ENCODE measurements at places on chromosomes 7 and 10.

DNA sequence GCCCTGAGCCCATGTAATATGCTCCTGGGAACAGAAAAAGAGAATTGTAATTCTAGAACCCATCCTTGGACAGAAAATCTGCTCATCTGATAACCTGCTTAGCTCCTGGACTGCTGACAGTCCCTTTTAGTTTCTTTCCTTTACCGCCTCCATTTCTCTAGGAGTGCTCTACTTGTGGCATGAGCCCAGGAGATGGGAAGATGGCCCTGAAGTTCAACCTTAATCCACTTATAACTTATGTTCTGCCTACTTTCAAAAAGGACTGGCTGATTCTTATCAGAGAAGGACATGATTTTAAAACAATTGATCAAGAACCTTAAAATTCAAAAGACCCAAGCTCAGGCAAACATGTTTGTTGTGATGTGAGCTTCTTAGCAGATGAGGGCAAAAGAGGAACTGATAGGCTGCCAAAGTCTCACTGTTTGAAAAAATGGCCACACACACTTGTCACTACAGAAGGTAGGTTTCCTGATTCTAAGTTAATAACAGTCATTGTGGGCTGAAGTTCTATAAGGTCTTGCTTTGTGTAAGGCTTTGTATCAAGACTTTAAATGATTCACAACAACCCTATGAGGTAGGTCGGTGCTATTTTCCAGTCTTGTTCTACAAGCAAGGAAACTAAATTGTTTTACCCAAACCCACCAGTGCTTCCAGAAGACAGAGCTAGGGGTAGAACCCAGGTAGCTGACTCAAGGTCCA, 94.3 kb upstream of the AFAP1L2 start:
- DNase-seq: no peak

- no peak for DNase-seq
These were observed 21.5 kb downstream of the BTAF1 start for GRCh38 chr10:91944880-91945630.

DNA sequence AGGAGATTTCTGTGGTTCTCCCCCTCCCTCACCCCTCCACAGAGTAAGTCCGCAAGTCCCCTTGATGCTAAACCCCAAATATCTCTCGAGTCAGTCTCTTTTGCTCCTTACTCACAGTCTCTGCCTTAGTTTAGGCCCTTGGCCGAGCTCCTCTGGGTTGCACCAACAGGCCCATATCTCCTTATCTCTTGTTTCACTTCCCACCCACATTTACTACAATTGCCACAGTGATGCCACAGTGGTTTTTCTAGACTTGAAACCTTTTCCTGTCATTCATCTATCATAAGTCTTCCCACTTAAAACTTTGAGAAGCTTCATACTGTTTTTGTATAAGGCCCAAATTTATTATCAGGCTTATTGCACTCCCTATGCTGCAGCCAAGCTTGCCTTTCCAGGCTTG, 23.4 kb upstream of the NME8 start:
- no peak for DNase-seq

DNA sequence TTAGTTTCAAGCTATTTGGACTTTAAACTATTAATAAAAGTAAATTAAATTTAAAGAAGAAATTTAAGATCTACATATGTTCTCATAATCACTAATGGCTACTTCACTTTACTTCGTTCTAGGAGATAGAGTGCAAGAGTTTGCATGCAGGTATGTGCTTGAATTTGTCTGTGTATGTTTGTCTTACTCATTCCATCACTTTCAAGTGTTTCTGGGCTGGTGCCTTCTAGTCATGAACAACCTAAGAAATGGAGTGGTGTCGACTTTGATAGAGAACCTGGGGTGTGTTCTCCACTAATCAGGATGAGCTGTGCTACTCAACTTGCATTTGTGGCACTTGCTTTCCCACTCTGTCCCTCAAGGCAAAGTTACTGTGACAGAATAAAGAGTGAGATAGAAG, 169.9 kb downstream of the KCND2 start:
- no peak for DNase-seq

DNA sequence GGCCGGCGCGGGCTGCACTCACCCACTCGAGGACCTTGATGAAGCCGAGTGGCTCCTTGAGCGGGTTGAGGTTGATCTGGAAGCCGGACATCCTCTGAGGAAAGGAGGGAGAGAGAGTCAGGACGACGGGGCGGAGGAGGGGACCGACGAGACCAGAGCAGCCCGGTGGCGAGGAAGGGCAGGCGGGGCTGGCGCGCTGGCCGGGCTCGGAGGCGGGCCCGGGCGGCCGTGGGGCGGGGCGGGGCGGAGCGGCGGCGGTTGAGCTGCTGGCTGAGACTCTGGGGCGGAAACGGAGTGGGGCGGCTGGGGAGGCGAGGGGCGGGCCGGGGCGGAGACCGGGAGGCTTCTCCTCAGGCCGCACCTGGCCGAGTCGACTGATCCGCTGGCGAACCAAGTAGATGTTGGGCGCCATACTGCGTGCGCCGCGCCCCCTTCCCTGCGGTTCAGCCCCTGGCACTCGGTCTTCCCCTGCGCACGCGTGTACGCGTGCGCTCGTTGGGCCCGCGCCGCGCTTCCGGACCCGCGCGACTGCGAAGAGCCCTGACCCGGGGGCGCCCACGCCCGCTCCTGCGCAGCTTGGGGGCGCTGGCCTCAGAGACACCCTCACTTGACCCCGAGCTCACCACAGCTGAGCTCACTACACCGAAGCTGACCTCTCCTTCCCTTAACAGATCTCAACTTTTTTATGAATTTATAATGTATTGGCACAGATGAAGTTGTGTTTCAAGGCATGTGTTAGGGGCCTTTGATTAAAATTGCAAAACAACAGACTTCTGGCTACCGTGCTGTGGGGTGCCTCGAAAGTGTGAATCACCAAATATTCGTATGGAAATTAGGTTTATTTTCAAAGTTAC, at the start of gene SYPL1:
TSS of gene SYPL1 (minus strand) at position 195 of the 854 bp plus-strand sequence. CDS start at position 91, 104 bp downstream.
- DNase-seq: peak; percentile 86

DNA sequence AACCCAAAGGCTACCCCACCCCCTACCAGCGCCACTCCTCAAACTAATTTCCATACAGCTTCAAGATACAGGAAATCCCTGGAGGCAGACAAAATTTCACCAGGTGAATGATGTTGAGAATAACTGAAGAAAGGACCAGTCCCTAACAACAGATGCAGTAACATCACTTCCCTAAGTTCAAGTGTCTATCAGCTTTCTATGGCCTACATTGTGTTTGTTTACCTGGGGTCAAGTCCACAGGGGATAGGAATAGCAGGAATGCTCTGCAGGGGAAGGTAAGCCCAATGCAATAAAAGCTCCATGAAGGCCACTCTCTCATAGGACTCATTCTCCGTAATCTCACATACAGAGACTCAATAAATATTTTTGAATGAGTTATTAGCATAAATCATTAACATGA, 26.9 kb downstream of the FAM13C start:
- no peak for DNase-seq

DNA sequence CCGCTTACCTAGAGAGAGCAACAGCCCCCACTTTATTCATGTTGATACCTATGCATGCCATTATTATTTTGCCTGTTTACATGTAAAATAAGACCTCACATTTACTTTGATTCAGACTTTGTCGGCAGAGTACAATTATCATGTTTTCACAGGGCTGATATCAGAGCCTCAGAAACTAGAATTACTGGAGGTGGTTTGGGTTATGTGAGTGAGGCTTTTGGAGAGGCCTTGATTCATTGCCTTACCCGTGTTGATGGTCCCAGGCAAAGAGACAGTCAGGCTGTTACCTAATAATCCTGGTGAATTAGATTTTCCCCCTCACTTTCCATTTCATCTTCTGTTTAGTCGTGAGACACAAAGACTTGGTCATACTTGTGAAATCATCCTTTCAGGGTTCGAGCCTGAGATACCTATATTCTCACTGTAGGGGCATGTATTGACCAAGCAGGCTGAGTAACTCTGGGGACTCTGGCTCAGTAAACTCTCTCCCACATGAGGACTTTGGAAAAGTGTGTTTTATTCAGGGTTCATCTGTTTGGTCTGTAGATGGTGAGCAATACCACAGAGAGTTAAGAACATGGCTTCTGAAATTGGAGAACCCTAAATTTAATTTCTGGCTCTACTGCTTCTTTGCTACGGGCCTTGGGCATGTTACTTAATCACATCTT, 150.9 kb downstream of the CELF2 start:
- DNase-seq: no peak

DNA sequence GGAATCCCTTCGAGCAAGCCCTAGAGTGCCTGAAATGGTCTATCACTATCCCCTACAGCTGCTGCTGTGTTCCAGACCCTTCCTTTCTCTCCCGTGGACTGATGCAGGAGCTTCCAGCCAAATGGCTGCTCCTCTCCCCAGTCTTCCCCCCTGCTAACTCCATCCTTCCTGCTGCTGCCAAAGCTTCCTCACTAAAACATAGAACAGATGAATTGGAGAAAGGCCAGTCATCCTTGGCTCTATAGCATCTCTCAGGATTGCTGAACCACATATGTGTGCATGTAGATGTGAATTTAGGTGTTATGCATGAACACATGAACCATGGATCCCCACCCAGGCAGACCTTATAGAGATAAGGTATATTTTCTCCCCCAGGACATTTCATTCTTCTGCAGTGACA, 60.7 kb downstream of the GPR26 start:
- no peak for DNase-seq

GRCh38 chr7:25348104-25348503, 119.8 kb upstream of the NPVF start:
- no peak for DNase-seq

GRCh38 chr7:130242198-130243014, 24.3 kb upstream of the CPA2 start:
- DNase-seq: peak; percentile 39

- DNase-seq: no peak
These were observed 53.5 kb downstream of the NRF1 start for GRCh38 chr7:129665013-129665401.

DNA sequence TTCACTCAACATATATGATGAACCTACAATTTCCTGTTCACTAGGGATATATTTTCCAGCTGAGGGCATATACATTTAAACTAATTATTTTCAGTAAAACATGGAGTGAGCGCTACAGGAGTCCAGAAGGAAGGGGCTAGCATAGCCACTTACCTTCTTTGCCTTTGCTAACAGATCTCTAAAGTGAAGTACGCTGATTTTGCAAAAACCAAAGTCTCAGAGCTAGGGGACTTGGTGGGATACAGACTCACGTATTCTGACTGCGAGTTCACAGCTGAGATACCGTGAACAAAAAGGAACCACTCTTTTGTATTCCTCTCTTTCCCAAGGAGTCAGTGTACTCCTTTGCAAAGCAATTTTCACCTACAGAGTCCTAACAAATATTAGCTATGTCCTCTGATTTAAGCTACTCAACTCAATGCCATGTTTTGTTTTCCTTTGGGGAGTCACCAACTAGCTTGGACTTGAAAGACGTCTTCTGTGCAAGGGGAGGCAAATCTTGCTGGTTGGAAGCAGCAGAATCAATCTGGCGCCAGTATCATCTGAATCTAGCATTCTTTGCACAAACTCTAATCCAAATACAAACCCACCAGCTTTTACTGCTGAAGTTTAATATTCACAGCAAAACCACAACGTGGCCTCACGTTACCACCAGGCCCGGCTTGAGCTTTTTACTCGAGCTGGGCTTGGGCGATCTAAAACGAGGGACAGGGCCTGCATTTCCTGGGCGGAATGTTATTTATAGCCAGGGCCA, 657 bp downstream of the CDNF start:
- DNase-seq: no peak

DNA sequence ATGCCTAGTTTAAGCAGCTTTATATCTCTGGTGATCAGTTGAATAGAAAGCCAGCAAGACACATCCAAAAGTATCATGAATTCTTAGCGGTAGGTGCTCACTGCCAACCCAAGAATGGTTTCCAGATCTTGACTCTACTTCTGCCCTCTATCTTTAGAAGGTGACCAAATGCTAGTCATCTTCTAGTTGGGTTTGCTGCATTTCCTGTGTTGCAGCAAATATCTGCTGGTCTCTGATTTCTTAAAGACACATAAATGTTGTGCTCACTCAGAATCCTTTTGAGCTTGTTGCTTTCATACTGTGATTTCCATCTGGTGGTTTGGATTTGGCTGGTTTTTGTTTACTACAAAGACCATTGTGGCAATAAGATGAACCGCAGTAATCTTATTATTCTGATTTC, 2.2 kb downstream of the CDC123 start:
- DNase-seq: no peak

DNA sequence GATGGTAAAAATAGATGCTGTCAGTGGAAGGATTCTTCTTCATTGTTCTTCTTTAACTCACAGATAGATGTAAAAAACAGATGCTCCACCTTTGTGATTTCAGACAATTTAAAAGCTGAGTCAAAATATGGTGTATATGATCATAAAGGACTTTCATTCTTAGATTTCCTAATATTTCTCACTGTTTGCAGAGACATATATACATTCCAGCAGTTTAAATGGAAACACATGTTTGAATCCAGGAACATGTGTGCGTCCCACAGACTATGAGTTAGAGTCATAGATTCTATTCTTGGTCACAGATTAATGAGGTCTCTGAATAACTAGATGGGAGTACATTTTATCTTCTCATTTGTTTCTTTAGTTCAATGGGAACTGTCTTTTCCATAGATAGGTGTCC, 109.6 kb downstream of the BICC1 start:
- no peak for DNase-seq

GRCh38 chr7:24318326-24318725, 34.3 kb downstream of the NPY start:
- no peak for DNase-seq

DNA sequence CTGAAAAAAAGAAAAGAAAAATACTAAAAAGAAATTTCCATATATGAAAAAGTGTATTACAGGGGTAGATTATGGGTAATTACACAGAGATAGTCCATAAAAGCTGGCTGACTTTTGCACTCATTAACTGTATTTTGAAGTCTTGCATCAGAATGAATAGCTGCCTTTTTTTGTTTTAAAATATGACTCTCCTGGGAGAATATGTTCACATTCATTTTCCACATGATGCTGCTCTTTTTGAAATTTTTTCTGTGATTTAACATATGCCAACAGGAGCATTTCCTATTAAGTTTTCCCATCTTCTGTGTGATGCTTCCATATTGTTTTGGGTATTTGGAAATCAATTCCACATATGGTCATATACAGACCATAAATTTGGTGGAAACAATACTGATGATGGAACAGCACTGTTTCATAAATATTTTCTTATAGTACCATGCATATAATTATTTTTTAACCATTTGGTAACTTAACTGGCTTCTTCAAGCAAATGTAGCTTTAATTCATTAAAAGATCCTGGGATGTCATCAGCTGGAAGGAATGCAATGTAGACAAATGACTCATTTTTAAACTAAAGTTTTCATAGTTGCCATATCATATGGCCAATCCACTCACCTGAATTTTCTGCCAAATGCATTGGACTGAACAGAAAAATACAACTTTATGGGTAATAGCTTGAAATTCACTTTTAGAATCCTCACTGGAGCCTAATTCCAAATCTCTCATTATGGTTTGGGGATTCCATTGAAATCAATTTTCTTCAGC, 313.9 kb upstream of the GLI3 start:
- DNase-seq: no peak

DNA sequence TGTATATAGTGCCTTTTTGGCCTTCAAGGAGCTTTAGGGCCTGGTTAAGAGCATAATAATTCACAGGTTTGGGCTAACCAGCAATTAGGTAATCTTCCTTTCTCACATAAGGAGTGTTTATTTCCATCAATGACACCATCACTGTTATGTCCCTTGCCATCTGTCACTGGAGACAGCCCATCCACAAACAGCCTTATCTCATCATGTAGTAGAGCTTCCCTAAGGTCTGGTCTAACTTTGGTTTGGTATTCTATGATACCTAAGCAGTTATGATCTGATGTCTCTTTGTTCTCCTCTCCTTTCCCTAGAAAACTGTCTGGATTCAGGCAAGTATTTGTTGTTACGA, 26.4 kb downstream of the MAPK8 start:
- DNase-seq: no peak
